ENCODE measurements at places on chromosomes 12 and 14.
A peak's percentile ranks its signal among the peaks of the same experiment; 100 is the strongest.

- DNase-seq = no peak
These were observed 4.8 kb downstream of the IFNG start for GRCh38 chr12:68154779-68155178.

DNA sequence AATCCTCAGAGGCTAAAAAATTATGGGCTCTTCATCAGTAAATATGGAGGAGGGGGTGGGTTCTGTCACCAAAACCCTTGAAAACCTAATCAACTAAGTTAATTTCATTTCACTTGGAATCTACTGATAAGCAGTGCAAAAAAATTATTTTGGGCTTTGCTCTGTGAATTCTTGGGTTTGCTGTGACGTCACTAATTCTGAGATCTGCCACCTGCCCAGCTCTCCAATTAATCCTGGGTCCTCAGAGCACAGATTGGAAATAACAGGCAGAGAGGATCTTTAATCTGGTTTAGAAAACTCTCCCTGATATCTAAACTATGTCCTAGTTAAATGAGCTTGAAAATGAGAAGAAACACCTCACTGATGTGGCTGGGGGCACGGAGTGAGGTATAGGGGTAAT, 903.2 kb downstream of the AACS start:
- no peak for DNase-seq

DNA sequence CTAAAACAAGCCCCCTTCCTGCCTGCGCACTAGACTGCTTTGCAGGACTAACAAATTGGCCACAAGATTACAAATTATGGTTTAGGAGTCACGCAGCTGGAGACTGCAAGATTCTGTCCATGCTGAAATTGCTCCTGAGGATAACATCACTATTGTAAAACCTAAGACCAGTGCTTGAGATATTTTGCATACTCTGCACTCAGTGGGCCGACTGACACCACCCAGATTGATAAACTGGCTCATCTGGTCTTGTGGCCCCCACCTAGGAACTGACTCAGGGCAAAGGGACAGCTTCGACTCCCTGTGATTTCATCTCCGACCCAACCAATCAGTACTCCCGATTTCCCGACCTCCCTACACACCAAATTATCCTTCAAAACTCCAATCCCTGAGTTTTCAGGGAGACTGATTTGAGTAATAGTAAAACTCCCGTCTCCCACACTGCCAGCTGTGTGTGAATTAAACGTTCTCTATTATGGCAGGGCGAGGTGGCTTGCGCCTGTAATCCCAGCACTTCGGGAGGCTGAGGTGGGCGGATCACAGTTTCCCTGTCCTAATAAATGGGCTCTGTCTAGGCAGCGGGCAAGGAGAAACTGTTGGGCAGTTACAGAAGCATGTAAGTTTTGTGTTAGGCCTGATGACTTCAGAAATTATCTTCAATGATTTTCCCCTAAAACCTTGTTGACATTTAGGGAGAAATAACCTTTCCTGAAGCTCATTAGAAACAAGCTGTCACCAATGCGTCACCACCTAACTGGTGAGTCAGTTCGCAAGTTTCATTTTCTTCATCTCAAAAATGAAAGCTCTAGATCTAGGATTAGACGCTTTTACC, 5.3 kb upstream of the UBC start:
- DNase-seq = peak; percentile 60

DNA sequence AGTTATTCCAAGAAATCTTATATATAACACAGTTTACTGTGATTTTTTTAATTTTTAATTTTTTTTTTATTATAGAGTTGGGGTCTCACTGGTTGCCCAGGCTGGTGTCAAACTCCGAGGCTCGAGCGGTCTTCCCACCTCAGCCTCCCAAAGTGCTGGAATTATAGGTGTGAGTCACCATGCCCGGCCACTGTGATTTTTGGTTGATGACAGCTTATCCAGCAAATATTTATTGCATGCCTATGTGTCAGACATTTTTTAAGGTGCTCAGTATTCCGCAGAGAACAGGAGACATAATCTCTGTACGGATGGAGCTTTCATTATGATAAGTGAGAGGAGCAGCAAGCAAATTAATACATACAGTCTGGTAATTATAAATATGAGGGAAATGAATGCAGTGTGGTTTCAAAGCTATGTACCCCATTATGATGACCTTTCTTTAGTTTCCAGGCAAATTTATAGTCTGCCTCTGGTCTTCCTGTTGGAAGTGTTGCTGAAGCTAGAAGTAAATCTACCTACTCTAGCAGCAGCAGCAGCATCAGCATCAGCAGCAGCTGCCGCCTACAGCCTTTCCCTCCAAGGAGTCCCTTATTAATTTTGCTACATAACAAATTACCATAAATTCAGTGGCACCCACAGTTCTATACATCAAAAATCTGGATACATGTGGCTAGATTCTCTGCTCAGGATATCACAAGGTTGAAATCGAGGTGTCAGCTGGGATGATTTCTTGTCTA, 32.3 kb downstream of the FRS2 start:
- no peak for DNase-seq

GRCh38 chr14:100893228-100893601, 10.3 kb downstream of the RTL1 start:
- DNase-seq = no peak

- DNase-seq = no peak
These were observed 665.9 kb downstream of the BCL11B start for GRCh38 chr14:98606041-98606640.

DNA sequence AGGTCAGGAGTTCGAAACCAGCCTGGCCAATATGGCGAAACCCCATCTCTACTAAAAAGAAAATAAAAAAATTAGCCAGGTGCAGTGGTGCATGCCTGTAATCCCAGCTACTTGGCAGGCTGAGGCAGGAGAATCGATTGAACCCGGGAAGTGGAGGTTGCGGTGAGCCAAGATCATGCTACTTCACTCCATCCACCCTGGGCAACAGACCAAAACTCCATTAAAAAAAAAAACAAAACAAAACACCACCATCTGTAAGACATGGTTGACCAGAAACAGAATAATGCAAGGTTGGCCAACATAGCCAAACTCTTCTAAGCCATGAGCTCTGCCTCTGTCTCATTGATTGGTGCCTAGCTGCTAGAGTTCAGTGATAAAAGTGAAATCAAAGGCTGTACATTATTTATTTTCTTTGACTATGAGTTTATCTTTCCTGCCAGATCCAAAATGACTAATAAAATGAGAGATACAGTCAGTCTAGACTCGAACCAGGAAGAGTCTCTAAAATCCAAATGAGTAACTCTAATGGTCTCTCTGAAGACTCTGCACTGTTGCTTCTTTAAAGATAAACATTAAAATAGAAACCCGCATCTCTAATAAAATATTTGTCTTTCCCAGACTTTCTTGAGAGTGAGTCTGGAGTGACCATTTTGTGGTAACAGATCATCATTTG, 404.7 kb downstream of the DAD1 start:
- no peak for DNase-seq

Measured in activated CD4-positive, alpha-beta T cell treated with anti-CD3 and anti-CD28 coated beads for 4 hours (primary cell).